ENCODE measurements at places on chromosomes 3 and 15.

- DNase-seq = no peak
Observed at GRCh38 chr3:141100531-141101320, 49.6 kb downstream of the SPSB4 start.

DNA sequence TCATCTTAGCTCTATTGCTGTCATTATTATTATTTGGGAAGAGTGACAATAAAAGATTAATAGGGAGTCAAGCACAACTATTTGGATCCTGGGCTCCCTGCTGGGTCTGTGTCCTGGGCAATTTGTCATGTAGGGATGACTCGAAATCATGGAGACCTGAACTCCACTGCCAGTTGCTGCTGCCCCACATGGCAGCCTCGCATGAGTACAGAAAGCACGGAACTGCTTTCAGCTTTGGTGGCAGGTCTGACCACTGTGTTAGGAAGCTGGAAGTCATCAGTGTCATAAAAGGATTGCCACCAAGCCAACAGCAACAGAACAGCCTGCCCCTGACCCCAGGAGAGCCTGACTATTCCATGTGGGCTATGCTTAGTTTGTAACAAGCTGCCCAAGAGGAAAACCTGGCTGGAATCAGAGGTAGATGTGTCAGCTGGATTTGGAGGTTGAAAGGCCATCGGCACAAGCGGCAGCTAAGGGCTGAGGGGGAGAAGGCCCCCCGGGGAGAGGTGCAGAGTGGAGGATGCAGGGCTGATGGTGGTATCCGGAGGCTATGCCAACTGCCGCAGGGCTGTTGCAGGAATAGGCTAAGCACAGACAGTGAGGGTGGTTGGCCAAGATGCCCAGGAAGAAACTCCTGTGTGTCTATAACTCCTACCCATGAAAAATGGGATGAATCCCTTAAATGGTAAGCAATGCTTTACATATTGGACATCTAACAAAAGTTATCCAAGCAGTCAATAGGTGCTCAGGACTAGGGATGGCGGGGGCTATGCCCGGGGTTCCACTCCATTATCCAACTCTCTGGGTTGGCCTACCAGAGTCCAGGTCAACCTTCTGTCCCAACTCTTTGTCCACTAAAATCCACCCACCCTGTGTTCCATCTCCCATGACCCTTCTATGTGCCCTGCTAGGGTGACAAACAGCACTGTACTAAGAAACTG lies 291.6 kb downstream of the ADAMTS17 start:
- no peak for DNase-seq

DNA sequence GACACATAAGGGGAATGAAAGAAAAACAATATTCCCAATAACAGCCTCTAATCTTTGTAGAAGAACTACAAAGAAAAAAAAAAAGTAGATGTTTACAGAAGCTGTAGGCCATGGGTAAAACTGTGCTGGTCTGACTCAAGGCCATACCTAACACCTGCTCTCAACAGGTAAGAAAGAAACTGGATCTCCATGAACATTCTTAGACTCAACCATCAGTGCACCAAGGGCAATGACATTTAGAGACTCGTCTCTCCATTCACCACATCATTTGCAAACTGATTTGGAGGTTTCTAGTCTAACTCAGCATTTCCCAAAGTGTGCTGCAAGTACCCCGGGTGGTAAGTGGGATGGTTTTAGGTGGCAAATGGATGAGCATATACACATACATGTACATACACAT lies 164.2 kb downstream of the FOXP1 start:
- no peak for DNase-seq

- no peak for DNase-seq
Observed at GRCh38 chr3:142000325-142000870, 124.0 kb downstream of the ATP1B3 start.

GRCh38 chr3:61181874-61182273 lies 69.4 kb downstream of the FHIT start:
- DNase-seq = peak; percentile 15

- no peak for DNase-seq
Observed at GRCh38 chr15:98321896-98322295, 326.4 kb upstream of the IGF1R start.

GRCh38 chr3:129520960-129521359 lies 7.5 kb upstream of the RHO start:
- no peak for DNase-seq

GRCh38 chr15:80343554-80343992 lies 60.6 kb upstream of the ARNT2 start:
- no peak for DNase-seq

- DNase-seq = no peak
Observed at GRCh38 chr3:33956206-33956605, 157.8 kb downstream of the PDCD6IP start.

- no peak for DNase-seq
Observed at GRCh38 chr3:13159890-13160289, 86.7 kb upstream of the IQSEC1 start.

GRCh38 chr15:85780225-85780985 lies 14.3 kb downstream of the KLHL25 start:
- no peak for DNase-seq

- no peak for DNase-seq
Observed at GRCh38 chr3:15113471-15113870, 14.5 kb upstream of the RBSN start.

GRCh38 chr3:11076711-11077110 lies 77.6 kb upstream of the HRH1 start:
- no peak for DNase-seq

DNA sequence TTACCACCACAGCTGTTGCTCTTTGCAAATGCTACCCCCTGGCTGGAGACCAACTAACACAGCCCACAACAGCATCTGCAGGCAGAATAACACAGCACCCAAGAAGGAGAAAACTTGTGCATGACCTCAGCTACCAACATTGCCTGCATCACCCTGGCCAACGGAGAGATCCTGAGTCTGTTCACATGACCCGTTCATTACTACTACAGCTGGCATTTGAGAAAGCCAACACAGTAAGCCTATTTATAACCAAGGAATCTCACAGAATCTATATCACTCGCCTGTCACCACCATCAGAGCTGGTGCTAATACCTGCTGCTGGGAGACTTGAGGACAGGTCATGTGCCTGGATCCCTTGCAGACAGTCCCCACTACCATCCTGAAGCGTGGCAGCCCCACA lies 215.2 kb downstream of the POLQ start:
- no peak for DNase-seq

DNA sequence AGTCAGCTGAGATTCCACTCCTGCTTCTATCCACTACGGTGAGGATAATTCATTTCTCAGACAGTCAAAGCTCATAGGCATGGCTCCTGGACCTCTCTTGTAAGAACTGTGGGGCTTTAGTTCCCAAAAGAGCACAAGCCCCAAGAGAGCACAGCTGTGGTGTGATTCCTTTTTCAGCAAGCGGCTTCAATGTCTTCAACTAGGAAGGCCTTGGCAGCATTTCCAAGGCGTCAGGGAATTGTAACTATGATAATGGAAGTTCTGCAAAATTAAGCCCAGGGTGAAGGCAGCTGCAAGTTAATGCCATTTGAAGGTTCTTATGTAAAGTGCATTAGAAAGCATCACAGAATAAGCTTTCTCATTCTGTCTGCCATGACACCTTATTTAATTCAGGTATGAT lies 657.1 kb downstream of the GRM7 start:
- DNase-seq = no peak

GRCh38 chr3:22244761-22245521 lies 493.9 kb upstream of the ZNF385D start:
- DNase-seq = no peak

- DNase-seq = no peak
Observed at GRCh38 chr3:108755686-108756085, 1.5 kb downstream of the RETNLB start.

GRCh38 chr3:99950921-99951320 lies 133.3 kb downstream of the CMSS1 start:
- peak; percentile 34 for DNase-seq

- no peak for DNase-seq
Observed at GRCh38 chr3:156608601-156609514, 53.9 kb upstream of the SSR3 start.

DNA sequence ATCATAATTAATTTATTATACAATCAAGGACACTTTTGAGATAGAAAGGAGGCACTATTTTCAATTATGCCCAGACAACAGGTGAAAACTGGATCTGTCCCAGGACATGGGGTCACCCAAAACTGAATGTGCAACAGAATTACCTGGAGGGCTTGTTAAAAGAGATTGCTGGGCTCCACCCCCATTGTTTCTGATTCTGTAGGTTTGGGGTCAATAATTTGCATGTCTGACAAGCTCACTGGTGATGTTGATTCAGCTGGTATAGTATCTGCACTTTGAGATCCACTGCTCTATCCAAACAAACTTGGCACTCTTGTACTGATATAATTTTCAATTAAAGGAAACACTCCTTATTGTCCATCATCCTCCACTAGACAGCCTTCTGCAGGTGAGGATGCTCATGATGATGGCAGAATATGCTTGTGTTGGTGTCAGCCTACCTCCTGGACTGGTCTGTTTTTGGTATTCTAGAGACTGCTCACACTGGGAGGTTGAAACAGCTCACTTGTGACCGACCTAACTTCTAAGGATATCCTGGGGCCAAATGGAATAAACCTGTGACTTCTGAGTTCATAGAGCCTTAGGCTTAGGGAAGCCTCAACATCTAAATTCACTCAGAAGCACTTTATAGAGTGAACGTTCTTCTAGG lies 2.2 kb downstream of the P2RY14 start:
- no peak for DNase-seq

GRCh38 chr15:90845201-90845949 lies 23.0 kb upstream of the FURIN start:
- DNase-seq = peak; percentile 90

DNA sequence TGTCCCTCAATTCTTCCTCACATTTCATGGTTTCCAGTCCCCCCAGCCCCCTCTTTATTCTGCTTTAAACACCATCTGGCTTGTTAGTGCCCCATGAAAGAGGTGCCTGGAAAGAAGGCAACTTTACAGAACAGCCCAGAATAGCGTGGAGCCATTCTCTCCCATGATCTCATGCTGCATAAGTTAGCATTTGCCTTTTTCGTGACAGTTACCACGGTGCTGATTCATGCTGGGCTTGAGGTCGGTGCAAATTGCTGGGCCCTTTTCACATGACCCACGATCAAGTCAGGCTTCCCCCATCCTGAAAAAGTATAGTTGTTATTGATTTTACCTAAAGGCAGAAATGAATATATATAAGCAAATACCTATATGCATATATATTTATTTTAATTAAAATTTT lies 29.6 kb downstream of the SQOR start:
- DNase-seq = peak; percentile 74

GRCh38 chr3:49411535-49411967 lies 225 bp downstream of the RHOA start:
- DNase-seq = peak; percentile 83

GRCh38 chr15:77457191-77457904 lies 36.7 kb downstream of the HMG20A start:
- DNase-seq = no peak

GRCh38 chr3:17823816-17824215 lies 81.4 kb upstream of the TBC1D5 start:
- DNase-seq = no peak

Measured in suppressor macrophage (primary cell).